Left colon (tissue), 2 donors: ENCODE measurements at places on chromosomes 5 and 9.

GRCh38 chr5:44275908-44276307 lies 113.3 kb downstream of the FGF10 start:
- no peak for DNase-seq

DNA sequence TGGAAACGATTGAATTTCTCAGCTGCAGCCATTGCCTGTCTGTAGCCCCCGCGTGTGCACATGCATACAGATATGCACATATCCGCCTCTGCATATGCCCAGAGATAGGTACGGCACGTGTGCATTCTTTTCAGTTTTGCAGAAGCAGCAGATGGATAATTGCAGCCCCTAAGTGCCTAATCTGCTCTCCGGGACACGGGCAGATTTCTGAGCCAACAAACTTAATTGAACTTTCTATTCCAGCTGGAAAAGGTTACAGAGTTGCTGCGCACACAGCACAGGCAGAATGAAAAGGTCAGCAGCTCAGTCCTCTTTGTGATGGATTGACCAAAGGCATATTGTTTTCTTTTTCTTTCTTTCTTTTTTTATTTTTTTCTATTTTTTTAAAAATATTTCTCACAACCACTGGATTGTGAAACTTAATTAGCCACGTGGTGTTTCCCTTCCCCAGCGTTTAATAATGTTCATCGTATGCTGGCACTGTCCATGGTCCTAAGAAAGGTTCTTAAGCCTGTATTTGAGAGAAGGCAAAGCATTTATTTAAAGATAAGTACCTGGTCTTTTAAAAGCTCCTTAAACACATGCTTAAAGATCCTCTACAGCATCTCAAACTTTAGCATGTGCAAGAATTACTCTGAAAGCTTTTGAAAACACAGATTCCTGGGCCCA lies 270.2 kb upstream of the BRINP1 start:
- no peak for DNase-seq

DNA sequence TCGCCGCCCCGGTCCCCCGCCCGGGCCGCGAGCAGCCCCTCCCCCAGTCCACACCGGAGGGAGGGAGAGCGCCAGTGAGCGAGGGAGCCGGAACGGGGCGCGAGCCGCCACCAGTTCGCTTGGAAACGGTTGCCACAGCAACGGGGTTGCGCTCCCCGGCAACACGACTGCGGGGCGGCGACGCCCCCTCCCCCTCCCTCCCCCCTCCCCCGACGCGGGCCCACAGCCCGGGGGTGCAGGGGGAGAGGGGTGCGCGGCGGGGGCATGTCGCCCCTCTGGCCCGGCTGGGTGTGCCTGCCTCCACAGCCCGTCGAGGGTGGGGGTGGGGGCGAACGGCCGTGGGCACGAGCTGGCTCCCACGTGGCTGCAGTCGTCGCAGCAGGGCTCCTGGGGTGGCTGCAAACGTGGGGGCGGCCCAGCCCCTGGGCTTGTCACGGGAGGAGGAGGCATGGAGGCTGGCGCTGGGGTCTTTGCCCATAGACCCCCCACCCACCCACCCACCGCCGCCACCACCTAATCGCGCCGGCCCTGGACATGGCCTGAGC lies 524 bp downstream of the PRR7 start:
- DNase-seq = peak; percentile 73

DNA sequence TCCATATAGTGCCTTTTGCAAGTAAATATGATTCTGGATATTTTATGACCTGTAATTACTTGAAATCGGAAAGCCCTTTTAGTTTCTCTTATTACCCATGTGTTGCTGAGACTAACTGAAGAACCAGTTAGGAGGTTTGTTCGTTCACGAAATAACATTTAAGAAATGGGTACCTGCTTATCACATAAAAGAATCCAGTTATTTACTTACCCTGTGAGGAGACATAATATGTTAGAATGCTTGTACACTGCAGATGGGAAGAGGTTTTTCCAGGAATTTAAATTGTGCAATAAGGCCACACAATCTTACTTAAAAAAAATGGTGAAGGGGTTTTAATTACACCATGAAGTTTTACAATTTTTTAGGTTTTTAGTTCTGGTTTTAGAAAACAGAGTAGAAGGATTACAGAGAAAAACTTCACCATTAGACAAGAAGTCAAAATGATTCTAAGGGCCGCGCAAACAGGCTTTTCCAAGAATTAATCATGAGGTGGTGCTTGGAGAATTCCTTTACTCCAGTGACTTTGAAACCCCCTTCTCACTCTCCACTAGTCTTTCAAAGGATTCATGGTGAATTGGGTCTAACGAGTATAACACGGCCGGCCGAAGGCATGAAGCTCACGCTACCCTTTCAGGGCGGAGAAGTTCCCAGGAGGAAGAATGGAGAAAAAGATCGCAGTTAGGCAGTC lies 1.1 kb upstream of the PTGER4 start:
- DNase-seq = no peak

GRCh38 chr5:172869691-172870090 lies 35.6 kb downstream of the ERGIC1 start:
- no peak for DNase-seq

GRCh38 chr9:110282018-110282738 lies 25.9 kb upstream of the TXN start:
- no peak for DNase-seq

DNA sequence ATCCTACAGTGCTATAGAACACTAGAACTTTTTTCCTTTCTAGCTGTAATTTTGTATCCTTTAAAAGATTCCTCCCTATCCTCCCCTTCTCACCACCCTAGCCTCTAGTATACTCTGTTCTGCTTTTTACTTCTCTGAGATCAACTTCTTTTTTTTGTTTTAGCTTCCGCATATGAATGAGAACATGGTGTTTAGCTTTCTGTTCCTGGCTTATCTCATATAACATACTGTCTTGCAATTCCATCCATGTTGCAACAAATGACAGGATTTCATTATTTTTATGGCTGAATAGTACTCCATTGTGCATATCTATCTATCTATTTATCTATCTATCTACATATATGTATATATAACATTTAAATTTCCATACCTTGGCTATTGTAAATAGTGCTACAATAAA lies 126.0 kb upstream of the MAN2A1 start:
- DNase-seq = no peak

DNA sequence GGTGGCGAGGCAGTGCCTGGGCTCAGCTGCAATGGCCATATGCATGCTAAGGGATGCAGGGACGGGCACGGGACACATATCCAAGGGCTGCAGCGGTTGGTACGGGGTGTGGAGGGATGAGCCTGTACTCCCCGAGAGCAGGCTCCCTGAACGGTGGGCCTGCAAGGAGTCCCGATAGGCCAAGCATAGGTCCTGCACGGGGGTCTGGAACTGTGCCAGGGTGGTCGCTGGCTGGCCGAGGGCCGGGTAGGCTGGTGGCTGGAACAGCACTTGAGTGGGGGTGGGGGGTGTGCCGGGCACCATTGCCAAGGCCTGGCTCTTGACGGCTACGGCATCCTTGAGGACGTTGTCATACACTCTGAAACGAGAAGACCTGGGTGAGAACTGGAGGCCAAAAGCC lies 24.1 kb downstream of the FABP6 start:
- DNase-seq = no peak

DNA sequence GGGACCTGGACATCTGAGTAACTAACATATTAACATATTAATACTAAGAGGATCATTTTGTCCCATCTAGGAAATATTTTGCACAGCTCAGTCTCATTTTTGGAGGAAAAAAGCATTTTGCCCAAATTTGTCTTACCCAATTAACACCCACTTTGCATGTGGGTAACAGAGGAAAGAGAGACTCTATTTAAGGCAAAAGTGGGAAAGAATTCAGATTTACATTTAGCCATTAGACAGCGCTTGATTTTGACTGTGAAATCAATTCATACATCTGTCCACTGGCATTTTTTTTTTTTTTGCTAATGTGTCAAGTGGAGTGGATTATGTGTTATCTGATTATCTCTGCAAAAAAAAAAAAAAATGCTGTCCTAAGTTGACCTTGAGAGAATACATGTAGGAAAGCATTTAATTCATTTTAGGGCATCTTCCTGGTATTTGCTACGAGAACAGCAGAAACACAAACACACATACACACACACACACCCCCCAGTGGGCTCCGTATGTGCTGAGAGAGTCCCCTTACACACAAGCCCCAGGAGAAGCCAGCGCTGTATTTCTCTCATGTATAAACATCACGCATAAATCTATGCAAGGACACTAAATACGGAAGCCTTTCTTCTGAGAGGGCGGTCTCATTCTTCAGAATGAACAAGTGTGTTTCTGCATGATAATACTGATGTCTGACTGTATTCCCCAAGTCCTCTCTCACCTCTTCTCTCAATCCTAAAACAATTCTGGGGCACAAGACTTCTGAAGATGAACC lies 202.0 kb upstream of the KLF9 start:
- no peak for DNase-seq

DNA sequence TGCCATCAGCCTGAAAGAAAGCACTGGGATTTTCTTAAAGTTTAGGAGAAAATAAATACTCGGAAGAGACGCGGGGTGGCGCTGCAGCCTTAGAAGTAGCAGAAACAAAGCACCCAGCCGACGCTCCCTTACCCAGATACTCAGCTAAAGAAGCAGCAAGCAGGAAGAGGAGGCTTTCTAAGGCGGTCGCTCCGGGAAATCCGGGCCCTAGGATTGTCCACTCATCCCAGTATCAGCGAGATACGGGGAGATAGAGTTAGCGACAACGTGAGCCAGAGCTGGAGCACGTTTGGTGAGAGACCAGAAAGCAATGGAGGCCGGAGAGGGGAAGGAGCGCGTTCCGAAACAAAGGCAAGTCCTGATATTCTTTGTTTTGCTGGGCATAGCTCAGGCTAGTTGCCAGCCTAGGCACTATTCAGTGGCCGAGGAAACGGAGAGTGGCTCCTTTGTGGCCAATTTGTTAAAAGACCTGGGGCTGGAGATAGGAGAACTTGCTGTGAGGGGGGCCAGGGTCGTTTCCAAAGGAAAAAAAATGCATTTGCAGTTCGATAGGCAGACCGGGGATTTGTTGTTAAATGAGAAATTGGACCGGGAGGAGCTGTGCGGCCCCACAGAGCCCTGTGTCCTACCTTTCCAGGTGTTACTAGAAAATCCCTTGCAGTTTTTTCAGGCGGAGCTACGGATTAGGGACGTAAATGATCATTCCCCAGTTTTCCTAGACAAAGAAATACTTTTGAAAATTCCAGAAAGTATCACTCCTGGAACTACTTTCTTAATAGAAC lies at the start of gene PCDHB2:
Gene PCDHB2, plus strand, starts transcription at position 135 of the 782 bp plus-strand sequence. Its CDS starts 176 bp downstream, at position 311.
- DNase-seq = peak; percentile 13

GRCh38 chr5:76419597-76420298 lies 16.7 kb downstream of the IQGAP2 start:
- no peak for DNase-seq

DNA sequence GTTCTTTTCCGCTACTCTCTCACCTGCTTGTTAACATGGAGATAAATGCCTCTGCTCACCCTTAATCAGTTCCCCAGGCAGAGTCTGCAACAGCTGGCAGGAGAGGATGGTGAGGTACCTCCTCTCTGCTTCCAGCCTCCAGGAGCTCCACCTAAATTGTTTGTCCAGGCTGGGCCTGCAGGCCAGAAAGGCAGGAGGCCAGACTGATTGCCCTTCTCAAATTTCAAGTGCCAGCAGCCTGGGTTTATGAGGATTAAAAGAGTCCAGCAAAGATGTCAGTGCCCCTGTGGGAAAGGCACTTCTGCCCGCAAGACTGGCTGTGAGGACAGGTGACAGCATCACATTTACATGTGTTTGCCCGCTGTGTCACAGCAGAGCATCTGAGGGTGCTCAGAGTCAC lies 19.8 kb downstream of the CORO2A start:
- DNase-seq = no peak

- DNase-seq = no peak
These were observed 533.4 kb downstream of the PTPRD start for GRCh38 chr9:10079284-10079964.

- no peak for DNase-seq
These were observed 458.4 kb downstream of the KDM4C start for GRCh38 chr9:7216004-7216841.

- DNase-seq = no peak
These were observed 60.5 kb upstream of the HAND1 start for GRCh38 chr5:154538492-154538891.
